ENCODE measurements at places on chromosomes 7 and 10.

DNA sequence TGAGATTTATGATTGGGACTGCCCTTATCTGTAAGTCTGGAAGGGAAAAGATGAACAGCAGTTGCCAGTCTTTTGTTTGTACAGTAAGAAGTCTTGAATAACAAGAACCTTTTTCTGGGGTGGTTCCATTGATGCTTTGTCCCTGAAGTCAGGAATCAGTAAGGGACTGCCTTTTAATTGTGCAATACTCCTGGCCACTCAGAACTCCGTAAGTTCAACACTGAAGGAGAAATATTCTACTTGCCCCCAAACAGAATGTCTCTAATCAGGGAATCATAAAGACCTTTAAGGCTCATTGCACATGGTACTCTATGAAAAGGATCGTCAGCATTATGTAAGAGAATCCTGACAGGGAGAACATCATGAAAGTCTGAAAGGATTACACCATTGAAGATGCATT, 361.4 kb downstream of the EXOC4 start:
- no peak for DNase-seq

GRCh38 chr10:60663850-60664249, 114.4 kb upstream of the CDK1 start:
- no peak for DNase-seq

- DNase-seq = no peak
Measured at GRCh38 chr10:66942407-66942806, 16.6 kb downstream of the LRRTM3 start.

DNA sequence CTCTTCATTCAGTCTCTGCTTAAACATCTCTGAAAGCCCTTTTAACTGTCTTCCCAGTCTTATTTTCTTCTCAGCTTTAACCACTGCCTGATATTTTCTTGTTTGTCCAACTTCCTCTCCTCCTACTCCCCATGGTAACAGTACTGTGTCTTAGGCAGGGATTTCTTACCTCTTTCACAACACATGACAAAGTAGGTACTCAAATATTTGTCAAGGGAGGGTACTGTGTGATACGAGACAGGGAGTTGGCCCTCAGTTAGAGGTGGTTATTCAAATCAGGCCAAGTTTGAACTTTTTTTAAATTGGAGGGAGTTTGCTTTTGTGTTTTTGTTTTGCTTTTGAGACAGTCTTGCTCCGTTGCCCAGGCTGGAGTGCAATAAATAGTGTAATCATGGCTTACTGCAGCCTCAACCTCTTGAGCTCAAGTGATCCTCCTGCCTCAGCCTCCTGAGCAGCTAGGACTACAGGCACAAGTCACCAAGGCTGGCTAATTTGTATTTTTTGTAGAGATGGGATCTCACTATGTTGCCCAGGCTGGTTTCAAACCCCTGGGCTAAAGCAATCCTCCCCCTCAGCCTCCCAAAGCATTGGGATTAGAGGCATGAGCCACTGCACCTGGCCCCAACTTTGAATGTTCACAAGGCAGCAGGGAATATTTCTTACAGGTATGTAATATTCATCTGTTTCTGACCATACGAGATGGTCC, 2.5 kb upstream of the KPNA7 start:
- no peak for DNase-seq

- no peak for DNase-seq
Measured at GRCh38 chr10:60073781-60074656, 167.7 kb upstream of the CCDC6 start.

- no peak for DNase-seq
Measured at GRCh38 chr7:9324513-9324912, 891.1 kb downstream of the NXPH1 start.

- no peak for DNase-seq
Measured at GRCh38 chr7:23055582-23056178, 41.8 kb upstream of the HYCC1 start.

DNA sequence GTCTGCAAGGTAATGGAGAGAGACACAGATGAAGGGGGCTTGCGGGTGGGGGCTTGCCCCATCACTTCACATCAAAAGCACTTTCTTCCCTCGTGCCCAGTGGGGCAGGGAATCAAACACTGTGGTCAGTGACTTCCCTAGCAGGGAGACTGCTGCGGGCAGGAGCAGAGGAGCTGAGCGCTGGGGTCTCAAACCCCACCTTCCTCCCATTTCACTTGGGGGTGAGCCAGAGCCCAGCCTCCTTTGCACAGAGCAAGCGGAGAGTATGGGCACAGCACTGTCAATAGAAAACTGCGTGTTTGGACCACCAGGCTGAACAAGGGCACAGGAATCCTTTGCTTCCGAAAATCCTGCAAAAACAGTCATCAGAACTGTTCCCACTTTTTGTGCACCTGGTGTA, 355.8 kb upstream of the MKI67 start:
- no peak for DNase-seq

DNA sequence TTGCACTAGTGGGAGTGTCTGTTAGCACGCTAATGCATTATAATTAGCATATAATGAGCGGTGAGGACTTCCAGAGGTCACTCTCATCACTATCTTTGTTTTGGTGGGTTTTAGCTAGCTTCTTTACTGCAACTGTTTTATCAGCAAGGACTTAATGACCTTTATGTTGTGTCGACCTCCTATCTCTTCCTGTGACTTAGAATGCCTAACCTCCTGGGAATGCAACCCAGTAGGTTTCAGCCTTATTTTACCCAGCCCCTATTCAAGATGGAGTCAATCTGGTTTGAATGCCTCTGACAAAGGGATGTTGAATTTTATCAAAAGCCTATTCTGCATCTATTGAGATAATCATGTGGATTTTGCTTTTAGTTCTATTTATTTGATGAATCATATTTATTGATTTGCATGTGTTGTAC, 22.5 kb upstream of the ZNF518A start:
- no peak for DNase-seq

DNA sequence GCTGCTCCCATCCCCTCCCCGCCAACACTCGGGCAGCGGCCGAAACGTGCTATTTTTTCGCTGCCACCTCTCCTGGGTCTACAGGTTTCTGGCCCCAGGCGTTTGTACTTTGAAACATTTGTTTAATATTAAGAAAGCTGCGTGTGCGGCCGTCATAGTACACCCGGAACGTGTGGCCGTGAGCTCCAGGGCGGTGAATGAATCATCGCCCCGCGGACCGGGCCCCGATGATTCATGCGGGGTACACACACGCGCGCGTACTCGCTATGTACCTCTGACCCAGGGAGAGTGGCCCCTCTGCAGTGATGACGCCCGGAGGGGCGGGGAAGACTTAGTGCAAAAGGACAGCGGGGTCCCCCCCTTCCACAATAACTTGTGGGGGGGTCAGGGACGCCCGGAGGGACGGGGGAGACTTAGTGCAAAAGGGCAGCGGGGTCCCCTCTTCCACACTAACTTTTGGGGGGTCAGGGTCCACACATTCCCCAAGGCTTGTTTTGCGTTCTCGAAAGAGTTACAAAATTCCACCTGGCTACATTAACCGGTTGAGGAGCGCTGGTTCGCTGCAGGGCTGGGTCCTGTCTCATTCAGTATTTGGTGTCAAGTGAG, 56.5 kb upstream of the PCGF5 start:
- no peak for DNase-seq

DNA sequence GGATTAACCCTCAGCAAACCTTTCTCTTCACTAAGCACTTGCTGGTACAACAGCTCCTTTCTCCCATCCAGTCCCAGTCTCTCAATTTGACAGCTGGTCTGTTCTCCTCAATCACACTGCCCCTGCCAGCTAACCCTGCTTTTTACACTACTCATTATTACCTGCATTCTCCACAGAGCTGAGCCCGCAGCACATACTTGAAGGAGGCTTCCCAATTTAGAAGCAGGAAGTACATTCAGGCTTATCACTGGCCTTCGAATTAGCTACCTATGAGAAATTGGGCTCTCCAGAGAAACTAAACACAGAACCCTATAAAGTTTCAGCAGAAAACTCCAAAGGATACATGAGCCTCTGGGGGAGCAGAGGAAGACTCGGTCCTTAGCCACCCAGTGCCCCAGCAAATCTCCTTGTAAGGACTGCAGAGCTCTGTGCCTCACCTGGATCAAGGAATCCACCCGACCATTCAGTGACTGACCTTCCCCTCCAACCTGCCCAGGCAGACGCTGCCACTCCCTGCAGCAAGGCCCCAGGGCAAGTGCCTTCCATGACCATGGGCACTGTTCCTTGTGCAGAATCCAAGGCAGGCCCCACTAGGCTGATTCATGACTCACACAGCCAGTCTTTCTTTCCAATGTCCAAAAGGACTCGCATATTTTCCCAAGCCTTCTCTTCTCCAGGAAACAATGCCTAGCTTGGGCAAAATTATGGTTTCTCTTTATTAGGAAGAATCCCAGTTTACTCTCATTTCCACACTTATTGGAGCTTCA, 68.0 kb downstream of the VOPP1 start:
- DNase-seq = no peak

DNA sequence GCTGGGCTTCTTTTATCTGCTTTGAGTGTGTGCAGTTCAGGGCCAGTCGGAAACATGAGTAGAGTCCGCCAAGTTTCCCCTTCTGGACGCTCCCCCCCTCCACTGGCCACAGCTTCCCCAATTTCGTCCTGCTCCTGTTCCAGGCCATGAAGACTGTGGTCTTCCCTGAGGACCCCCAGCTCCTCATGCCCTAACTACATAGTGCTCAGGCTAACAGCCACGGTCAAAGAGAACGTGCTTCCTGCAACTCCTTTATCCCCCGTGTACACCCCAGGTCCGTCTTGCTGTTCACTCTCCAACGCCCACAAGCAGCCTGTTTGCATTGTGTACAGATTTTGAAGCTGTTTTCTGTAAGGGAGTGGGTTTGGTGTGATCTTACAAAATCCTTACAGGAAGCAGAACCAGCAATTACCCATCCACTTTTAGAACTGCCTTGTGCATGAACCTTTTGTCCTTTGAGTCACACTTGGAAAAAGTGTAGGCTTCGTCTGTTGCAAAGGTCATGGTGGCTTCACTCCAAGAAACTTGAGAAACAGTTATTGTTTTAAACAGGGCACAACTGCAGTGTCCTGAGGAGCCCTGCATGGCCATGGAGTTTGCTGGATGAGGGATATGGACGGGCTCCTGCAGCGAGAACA, 77.0 kb upstream of the FAM20C start:
- DNase-seq = no peak

DNA sequence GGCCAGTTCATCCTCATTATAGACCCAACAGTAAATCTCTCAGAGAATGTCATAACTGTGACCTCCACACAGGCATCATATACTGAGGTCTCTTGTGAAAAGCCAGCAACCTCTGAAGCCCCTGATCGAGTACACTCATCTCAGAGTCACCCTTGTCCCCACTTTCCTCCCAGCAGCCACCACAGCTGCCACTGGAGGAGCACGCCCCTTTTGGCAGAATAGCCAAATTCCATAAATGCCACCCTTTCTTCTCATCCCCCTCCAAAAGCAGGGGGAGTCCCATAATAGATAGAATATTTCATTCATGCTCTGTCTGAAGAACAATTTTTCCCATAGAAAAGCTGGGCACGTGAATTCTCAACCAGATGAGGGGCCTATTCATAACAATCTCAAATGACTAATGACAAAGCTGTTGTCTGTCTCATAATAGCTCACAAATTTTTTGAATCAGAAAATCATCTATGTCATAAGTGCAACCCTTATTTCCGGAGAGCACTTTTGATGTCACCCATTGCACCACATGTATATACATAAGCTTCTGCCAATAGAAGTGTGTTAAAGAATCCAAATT, 47.4 kb downstream of the SGMS1 start:
- no peak for DNase-seq

DNA sequence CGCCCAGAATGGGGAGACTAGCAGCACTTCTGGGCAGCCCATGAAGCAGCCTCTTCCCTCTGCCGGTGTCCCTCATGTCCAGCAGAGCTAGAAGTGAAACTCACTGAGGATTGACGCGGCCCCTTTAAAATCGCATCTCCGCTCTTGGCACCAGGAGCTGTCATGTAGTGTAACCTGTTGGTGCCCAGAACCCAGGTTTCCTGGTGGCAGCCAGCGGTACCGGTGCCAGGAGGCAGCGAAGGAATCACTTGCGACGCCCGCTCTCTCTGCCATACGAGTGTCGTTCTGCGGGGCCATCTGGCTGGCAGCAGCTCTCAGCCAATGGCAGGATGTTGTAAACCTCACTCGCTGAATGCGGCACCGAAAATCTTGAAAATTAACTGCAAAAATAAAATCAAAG, 82.7 kb downstream of the CUX1 start:
- no peak for DNase-seq

DNA sequence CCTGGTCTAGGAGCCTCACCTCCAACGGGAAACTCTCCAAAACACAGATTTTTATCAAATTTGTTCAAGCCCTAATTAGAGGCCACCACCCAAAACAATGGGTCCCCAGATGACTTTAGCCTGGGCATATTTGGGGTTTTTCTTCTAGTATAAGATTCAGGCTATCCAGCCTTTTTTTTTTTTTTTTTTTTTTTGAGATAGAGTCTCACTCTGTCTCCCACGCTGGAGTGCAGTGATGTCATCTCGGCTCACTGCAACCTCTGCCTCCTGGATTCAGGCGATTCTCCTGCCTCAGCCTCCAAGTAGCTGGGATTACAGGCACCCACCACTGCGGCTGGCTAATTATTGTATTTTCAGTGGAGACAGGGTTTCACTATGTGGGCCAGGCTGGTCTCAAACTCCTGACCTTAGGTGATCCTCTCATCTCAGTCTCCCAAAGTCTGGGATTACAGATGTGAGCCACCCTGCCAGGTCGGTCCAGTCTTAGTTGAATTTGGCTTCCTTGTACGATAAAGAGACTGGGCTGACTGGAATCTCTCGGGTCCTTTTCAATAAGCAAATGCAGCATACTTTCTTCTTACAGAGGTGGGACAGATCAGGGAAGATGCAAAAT, 91.4 kb upstream of the KLF6 start:
- no peak for DNase-seq

GRCh38 chr7:79272066-79272669, 181.3 kb downstream of the MAGI2 start:
- DNase-seq = no peak
